ENCODE measurements at places on chromosomes 5 and 9.

GRCh38 chr5:120053841-120054240 is 410.3 kb upstream of the PRR16 start:
- DNase-seq: no peak

GRCh38 chr9:108156270-108156998 is 666.9 kb upstream of the KLF4 start:
- DNase-seq: no peak

GRCh38 chr5:15807248-15807647 is 307.3 kb downstream of the FBXL7 start:
- no peak for DNase-seq

DNA sequence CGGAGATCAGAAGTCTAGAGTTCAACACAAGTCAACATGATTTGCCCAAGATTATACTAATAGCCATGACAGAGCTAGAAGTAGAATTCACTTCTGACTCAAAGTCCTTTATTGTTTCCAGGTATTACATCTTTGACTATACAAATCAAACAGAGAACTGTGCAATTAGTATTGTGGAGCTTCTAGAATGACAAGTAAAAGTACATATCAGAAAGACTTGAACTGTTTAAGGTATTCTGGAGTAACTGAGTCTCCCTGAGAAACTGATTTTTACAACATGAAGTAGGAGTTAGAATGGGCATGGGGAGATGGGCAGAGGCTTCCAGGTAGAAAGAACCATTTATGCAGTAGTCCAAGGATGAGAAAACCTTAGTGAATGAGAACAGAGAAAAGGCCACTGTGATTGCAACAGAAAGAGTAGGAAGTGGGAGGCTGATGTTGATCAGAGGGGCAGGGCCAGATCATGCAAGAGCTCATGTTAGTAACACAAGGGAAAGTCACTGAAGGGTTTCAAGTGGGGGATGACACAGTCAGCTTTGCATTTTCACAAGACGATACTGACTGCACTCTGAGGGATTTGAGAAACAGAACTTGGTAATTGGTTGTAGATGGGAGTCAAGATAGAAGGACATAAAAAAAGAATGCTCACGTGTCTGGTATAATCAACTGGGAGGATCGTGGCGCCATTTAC is 280.7 kb downstream of the RFX3 start:
- DNase-seq: no peak

DNA sequence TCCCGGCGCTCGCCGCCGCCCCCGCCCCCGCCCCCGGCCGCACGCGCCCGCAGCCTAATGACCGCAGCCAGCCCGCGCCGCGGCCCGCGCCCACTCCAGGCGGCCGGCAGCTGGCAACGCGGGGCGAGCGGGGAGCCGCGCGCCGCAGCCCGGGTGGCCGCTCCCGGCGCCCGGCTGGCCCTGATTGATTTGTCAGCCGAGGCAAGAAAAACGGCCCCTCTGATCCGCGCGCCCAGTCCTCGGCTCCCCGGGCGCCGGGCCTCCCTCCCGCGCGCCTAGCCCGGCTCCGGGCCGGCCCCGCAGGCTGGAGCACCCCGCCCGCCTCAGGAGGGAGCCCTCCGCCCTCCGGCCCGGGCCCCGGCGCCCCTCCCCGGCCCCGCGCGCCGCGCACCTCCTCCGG is 11.9 kb upstream of the LHX2 start:
- no peak for DNase-seq

Data from stimulated activated CD8-positive, alpha-beta memory T cell treated with anti-CD3 and anti-CD28 coated beads, Interleukin-4, amount 100 ng/mL, for 1 hour (primary cell).